Progenitor cell of endocrine pancreas (in vitro differentiated cells): ENCODE measurements at places on chromosomes 6 and 20. TPM values are rescaled to one million over a fixed set of nuclear protein-coding genes. Genes with fewer than 3 reads are reported as not detected.

The SLC18B1 gene
- total RNA-seq: 19.1 and 19.5 TPM in 2 replicates

The BANF2 gene
- total RNA-seq: not detected in 2 replicates

The LY86 gene
- not detected in 2 replicates for total RNA-seq

The LINC00237 gene
- total RNA-seq: not detected in 2 replicates

The TCF21 gene
- not detected in 2 replicates for total RNA-seq

The PDE7B gene
- 0.07 TPM in 1 of 2 replicates, not detected in the other for total RNA-seq

The ZNF337 gene
- 22.0 and 22.4 TPM in 2 replicates for total RNA-seq

The OXT gene
- total RNA-seq: not detected in 2 replicates
